Daoy (cell line): ENCODE measurements at places on chromosomes 2 and 18. TPM values are rescaled to one million over a fixed set of nuclear protein-coding genes. Genes with fewer than 3 reads are reported as not detected.

The LYPD6B gene
- 8.0 and 10.2 TPM in 2 replicates for total RNA-seq

The AKAIN1 gene
- total RNA-seq: not detected in 2 replicates

The AGXT gene
- not detected in 2 replicates for total RNA-seq

The DPP4 gene
- 0.03 and 0.17 TPM in 2 replicates for total RNA-seq

The MC2R gene
- total RNA-seq: not detected in 2 replicates

The PLGLB1 gene
- 0.29 and 1.3 TPM in 2 replicates for total RNA-seq

The ACADL gene
- not detected in 2 replicates for total RNA-seq

The TRIM43 gene
- total RNA-seq: not detected in 2 replicates

The PRADC1 gene
- total RNA-seq: 21.5 and 30.8 TPM in 2 replicates

The SPRED2 gene
- total RNA-seq: 5.4 and 6.9 TPM in 2 replicates

The PIK3C3 gene
- total RNA-seq: 34.9 and 37.5 TPM in 2 replicates

The LYG1 gene
- not detected in 2 replicates for total RNA-seq

The ICOS gene
- not detected in 2 replicates for total RNA-seq

The THUMPD2 gene
- total RNA-seq: 13.6 and 15.8 TPM in 2 replicates

The IL1B gene
- 12.4 and 13.5 TPM in 2 replicates for total RNA-seq

The EDAR gene
- not detected in 2 replicates for total RNA-seq

The PLA2R1 gene
- 0.68 and 1.4 TPM in 2 replicates for total RNA-seq

The ALPP gene
- 0.03 TPM in 1 of 2 replicates, not detected in the other for total RNA-seq

The ELOA2 gene
- not detected in 2 replicates for total RNA-seq

The ZNF519 gene
- total RNA-seq: 4.5 and 5.0 TPM in 2 replicates

The KCNE4 gene
- total RNA-seq: 0.77 and 2.0 TPM in 2 replicates
